NCI-H1092 (cell line): ENCODE measurements at places on chromosomes 16 and 17.

DNA sequence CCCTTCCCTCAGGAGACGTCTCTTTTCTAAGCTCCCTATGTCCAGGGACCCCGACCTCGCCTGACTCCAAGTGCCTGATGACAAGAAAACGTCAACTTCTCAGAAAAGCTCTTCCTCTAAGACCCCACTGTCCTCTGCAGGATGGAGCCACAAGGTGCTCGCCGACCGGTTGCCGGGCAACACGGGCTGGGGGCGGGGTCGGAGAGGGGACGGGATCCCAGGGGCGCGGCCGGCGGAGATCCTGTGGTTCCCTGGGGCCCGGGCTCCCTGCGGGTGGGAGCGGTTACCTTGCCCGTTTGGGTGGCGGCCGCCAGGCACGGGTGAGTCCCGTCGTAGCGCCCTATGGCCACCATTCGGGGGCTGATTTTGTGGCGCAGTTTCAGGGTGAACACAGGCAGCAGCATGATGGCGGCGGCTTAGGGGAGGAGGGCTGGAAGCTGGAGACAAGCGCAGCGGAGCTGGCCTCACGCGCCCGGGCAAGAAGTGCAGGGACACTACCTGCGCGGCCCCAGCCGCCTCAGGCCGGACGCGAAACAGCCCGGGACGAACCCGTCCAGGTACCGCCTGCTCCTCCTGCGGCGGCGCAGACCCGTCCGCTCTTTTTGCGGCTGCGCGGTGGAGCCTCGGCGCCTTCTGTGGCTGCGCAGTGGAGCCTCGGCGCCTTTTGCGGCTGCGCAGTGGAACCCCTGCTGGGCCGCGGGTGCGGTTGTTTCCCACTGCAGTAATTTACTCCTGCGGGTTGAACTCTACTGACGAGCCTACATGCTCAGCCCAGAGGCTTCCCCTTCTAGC lies at the start of gene BBS2:
TSS of gene BBS2 (minus strand) at position 566 of the 792 bp plus-strand sequence. CDS start at position 404, 162 bp downstream.
- peak; percentile 84 for DNase-seq

GRCh38 chr16:25093208-25094061 lies 18.1 kb upstream of the LCMT1 start:
- DNase-seq: no peak

GRCh38 chr16:8877894-8878522 lies 4.1 kb upstream of the LITAFD start:
- DNase-seq: no peak

DNA sequence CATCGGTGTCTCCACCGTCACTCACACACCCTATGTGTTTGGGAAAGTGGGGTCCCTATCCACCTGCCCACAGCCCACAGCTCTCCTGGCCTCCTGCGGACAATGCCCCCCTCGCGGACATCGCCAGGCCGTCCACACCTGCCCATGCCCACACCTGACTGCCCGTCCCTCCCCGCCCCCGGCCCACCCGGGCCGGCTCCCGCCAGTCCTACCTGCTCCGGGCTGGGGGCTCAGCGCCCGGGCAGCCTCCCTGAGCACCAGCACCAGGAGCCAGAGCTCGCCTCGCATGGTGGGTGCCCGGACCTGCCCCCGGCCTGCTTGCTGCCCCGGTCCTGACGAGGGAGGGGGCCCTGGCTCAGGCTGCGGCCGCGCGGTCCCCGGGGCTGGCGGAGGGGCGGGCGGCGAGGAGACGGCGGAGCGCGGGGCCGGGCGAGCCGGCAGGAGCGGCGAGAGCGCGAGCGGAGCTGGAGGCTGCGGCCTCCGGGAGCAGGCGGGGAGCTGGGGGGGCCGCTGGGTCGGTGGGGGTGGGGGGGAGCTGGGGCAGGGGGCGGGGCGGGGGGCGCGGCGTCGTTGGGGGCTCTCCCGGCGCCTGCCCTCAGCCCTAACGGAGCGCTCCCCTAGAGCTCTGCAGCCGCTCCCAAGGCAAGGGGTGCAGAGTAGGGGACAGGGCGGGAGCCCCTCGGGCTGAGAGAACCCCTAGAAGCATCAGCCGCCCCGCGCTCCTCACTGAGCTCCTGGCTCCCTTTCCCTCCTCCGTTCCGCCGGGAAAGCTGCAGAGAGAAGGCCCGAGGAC lies at the start of gene PLXDC1:
TSS of gene PLXDC1 (minus strand) at position 488 of the 793 bp plus-strand sequence. CDS start at position 288, 200 bp downstream.
- no peak for DNase-seq

- no peak for DNase-seq
Observed at GRCh38 chr16:55017321-55017720, 86.7 kb downstream of the IRX5 start.

GRCh38 chr16:7456211-7456610 lies 123.6 kb downstream of the RBFOX1 start:
- peak; percentile 22 for DNase-seq

GRCh38 chr17:65546579-65546978 lies 14.9 kb downstream of the AXIN2 start:
- DNase-seq: no peak

GRCh38 chr16:81746566-81746965 lies 32.5 kb upstream of the PLCG2 start:
- DNase-seq: no peak

DNA sequence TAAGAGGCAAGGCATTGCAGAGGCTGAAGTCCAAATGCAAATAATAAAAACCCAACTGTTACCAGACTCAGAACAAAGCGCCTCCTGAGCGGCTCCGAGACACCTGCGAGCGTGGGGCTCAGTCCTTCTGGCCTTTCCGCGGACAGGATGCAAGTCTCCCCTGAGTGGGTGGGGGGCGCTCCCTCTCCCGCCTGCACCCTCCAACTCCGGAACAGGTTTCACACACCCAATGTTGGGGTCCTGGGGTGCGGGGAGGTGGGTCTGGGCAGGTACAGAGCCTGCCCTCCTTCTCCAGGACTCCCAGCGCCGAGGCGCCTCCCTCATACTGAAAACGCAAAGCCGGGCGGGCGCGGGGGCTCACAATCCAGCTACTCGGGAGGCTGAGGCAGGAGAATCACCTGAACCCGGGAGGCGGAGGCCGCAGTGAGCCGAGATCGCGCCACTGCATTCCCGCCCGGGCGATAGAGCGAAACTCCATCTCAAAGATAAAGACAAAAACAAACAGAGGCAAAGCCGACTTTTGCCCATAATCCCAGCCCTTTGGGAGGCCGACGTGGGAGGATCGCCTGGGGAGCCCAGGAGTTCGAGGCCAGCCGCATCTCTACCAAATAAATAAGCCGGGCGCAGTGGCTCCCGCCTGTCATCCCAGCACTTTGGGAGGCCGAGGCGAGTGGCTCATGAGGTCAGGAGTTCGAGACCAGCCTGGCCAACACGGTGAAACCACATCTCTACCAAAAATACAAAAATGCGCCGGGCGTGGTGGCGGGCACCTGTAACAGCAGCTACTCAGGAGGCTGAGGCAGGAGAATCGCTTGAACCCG lies 893 bp downstream of the GINS2 start:
- no peak for DNase-seq

- no peak for DNase-seq
Observed at GRCh38 chr16:18049547-18050133, 286.9 kb downstream of the NPIPA8 start.

- no peak for DNase-seq
Observed at GRCh38 chr17:38543403-38544174, 62.2 kb downstream of the SRCIN1 start.

DNA sequence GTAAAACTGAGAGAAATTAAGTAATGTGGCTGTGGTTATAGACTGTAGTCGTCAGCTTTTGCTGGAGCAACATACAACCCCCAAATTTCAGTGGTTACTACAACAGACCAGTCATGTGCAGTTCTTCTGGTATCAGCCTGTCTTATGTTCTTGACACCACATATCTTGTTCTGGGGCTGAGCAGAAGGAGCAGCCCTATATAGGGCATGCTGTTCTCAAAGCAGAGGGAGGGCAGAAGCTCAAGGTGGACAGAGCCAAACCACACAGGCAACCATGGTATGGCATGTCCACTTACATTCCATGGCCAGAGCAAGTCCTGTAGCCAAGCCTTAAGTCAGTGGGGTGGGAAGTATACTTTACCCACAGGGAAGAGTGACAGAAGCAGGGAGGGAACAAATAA lies 7.7 kb downstream of the PRKAR1A start:
- no peak for DNase-seq

DNA sequence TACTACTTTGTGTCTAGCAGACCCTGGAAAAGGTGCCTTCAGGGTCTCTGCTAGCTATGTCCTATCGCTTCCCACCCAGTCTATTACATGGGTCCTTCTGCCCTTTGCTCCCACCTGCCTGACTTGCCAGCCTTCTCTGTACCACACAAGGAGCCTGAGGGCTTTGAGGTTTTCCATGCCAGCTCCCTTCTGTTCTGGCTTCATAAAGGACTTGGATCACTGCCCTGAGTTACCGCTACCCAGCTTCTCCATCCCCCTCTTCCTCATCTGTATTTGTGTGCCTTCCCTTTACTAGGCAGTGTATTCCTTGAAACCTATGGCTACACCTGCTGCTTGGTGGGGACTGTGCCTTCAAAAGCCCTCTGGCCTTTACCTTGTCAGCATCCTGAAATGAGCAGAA lies 19.6 kb upstream of the LLGL1 start:
- no peak for DNase-seq

GRCh38 chr17:73249700-73250099 lies 12.0 kb downstream of the CPSF4L start:
- DNase-seq: no peak

DNA sequence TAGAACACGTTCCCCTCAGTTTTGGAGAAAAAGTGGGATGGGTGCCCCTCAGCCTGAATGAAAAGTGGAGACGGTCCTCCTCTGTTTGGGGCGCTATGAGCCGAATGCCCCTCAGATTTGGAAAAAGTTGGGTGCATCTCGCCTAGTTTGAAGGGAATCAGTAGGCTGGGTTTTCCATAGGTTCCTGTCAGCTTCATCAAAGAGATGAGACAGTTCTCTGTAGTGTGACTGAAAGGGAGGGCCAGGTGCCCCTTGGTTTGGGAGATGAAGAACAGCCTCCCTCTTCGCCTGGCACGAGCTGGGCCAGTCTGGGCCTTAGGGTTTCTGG lies 742 bp upstream of the SLC9A5 start:
- no peak for DNase-seq

DNA sequence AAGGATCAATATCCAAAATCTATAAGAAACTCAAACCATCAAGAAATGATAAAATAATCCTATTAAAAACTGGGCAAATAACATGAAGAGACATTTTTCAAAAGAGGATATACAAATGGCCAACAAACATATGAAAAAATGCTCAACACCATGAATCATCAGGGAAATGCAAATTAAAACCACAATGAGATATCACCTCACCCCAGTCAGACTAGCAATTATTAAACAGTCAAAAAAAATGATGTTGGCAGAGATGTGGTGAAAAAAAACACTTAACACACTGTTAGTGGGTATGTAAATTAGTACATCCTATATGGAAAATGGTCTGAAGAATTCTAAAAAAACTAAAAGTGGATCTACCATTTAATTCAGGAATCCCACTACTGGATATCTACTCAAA lies 379.0 kb upstream of the SOX9 start:
- no peak for DNase-seq

- no peak for DNase-seq
Observed at GRCh38 chr17:77535435-77535834, 394.7 kb downstream of the SEC14L1 start.

- DNase-seq: no peak
Observed at GRCh38 chr17:27567563-27567859, 63.5 kb upstream of the LGALS9 start.

GRCh38 chr17:78999056-78999768 lies 10.4 kb downstream of the CANT1 start:
- no peak for DNase-seq

DNA sequence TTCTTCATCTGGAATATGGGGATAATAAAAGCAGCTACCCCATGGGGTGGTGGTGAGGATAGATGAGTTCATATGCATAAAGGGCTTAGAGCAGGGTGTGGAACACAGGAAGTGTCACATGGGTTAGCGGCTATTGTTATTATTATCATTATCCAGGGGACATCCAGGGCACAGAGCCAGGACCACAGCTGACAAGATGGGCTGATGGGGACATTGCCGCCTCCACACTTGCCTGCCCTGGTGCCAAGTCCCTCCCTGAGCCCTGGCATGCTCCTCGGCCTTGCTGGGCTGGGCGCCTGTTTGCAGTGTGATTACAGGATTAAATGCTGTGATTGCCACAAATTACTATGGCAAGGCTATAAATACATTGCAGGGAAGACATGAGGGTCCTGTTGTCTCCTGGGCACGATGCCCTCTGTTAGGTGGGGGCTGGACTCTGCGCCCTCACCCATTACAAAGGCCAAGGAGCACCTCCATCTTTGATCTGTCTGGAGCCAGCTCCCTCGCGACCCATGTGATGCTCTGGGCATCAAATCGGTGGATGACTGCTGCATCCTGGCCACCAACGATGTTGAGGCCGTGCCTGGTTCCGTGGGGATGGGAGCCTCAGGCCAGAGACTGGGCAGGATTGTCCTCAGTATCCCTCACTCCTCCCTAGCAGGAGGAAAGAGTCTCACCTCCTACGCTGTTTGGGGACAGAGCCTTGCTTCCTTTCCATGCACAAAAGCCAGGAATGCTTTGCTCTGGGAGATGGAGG lies 43.2 kb downstream of the PIMREG start:
- no peak for DNase-seq

DNA sequence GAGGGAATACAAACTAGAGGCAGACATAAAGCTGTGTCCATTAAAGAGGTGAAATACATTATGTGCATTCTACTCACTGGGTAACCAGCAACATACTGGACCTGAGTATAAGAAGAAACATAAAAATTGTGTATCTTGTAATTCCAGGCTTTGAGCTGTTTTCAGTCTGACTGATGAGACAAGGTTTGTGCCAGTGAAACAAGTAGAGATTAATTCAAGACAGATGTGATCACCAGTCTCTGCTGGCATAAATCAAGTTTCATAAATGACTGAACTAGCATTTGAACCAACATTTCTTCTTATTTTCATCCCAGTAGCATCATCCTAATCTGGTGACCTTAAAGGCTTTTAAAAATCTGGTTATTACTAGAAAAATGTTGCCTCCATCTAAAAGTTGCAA lies 108.8 kb upstream of the RPL38 start:
- DNase-seq: no peak

DNA sequence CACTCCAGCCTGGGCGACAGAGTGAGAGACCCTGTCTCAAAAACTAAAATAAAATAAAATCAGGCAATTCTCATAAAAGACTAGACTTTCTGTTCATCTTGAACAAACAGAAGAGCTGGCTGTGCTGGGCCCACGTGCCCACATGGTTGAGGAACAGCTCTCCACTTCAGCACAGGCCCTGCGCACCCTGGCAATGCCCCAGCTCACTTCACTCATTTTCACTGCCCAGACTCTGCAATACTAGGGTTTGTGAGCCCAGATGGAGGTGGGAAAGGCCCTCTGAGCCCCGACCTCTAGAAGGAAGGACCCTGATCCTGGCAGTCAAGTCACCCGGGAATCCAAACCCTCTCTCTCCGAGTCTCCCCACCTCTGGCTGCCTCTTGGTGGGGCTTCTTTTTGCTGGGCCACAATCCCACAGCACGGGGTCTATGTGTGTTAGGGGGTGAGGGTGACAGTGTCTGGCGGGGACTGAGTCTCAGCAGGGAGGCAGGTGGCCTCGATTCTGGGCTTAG lies 14.8 kb downstream of the MYLK3 start:
- DNase-seq: no peak
